ENCODE measurements at places on chromosomes 12 and 14.
A peak's percentile ranks its signal among the peaks of the same experiment; 100 is the strongest.

DNA sequence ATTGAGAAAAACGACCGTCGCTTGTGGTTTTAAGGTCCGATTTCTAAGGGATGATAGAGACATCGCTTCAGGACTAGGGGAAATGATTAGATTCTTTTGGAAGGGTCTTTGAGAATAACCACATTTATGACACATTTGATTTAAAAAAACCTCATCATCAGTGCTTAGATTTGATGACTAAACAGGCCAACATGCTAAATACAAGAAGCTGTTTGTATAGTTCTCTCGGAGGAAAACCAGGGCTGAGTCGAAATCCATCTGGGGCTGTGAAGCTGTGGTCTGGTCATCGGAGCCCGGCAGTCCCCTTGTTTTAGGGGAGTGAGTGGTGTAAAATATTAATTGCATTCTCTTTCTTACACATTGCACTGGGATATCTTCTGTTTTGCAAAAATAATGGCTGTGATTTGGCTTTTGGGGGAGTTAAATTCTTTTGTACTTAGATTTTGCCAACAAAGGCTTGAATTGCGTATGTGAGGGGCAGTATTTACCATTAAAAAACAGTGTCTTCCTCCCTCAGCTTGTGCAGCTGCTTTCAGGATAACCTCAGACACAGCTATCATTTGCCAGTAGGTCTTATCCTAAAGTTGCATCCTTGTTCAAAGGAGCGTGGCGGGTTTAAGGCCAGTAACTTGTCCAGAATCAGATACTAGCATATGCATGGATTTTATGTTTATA lies 550 bp downstream of the GNG2 start:
- DNase-seq, result no peak

- no peak for DNase-seq
These were observed 6.9 kb upstream of the ADCY6 start for GRCh38 chr12:48795550-48796455.

GRCh38 chr14:63632932-63633514 lies 8.6 kb downstream of the WDR89 start:
- DNase-seq, result peak; percentile 13

DNA sequence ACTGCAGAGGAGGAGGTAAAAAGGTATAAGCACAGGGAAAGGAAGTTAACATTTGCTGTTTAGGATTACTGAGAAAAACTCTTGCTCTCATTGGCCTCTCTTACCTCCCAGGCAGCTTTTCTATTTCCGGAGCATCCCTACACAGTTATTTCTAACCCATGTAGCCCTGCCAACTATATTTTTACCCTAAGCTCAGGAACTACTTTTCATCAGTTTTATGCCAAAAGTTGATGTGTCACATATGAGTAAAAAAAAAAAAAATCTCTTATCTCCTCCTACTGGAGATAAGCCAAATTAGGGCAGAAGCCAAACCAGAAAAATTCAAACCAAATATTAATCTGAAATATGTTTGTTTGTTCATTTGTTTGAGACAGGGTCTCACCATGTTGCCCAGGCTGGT lies 34.4 kb upstream of the PSMA6 start:
- no peak for DNase-seq

DNA sequence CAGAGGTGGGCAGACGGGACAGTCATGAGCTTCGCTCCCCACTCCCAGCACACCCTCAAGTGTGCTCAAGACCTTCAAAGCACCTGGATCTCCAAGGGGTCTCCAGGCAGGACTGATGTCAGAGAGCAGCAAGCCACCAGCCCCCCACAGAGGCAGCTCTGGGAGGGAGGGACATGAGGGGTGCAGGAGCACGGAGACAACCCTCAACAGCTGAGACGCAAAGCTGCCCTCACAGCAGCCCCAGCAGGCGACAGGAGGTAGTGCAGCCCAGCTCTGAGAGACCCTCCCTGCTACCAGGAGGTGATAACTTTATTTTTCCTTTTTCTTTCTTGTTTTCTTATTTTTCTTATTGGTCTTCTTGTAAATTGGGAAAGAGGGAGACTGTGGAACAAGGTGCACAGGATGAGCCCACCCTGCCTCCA lies 17.9 kb downstream of the SIVA1 start:
- DNase-seq, result no peak

All from NCI-H2081 treated with DMSO at 0.1 percent for 48 hours (cell line).